NCI-H1694 treated with DMSO at 0.1 percent for 48 hours (cell line): ENCODE measurements at places on chromosomes 5 and 9.

DNA sequence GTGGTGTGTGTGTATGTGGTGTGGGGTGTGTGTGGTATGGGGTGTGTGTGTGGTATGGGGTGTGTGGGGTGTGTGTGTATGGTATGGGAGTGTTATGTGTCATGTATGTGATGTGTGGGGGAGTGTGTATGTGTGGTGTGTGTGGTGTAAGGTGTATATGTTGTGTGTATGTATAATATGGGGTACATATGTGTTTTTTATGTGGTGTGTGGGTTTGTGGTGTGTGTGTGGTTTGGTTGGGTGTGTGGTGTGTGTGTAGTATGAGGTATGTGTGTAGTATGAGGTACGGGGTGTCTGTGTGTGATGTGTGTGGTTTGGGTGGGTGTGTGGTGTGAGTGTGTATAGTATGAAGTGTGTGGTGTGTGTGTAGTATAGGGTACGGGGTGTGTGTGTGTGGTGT is 11.4 kb downstream of the ECSCR start:
- no peak for DNase-seq

DNA sequence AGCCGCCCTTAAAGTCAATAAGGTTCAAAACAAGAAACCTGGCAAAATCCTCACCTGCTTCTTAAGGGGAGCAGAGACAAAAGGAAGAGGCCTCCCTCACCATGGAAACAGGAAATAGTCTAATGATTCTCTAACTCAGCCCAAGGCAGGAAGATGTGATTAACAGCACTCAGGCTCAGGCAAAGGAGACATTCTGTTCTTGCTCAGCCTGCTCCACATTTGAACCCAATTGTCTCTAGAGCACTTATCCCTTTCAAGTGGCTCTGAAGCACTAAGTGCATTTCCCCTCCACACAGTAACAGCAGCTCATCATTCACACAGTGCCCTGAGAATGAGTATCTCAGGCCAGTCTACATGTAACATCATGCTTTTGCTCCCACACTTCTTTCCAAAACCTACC is 72.3 kb downstream of the NIPSNAP3B start:
- DNase-seq: no peak

DNA sequence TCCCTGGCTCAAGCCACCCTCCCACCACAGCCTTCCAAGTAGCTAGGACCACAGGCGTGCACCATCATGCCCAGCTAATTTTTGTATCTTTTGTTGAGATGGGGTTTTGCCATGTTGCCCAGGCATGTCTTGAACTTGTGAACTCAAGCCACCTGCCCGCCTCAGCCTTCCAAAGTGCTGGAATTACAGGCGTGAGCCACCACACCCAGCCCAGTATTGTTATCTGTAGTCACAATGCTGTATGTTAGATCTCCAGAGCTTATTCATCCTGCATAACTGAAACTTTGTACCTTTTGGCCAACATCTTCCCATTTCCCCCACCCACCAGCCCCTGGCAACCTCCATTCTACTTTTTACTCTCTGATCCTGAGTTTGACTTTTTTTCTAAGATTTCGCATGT is 37.5 kb downstream of the CREBRF start:
- no peak for DNase-seq

DNA sequence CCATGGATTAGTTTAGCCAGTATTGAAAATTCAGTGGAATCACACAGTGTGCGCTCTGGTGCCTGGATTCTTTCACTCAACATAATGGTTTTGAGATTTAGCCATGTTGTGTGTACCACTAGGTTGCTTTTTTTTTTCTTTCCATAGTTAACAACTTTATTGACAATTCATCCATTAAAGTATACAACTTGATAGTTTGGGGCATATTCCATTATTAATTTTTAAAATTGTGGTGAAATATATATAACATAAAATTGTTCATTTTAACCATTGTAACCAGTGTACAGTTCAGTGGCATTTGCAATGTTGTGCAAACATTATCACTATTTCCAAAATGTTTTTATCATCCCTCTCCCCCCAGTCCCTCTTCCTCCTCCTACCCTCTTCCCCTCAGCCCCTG is 35.2 kb downstream of the ANKRD33B start:
- no peak for DNase-seq

GRCh38 chr5:125326150-125326510 is 579.7 kb upstream of the ZNF608 start:
- DNase-seq: no peak

- DNase-seq: no peak
These were observed 617.0 kb upstream of the CDH18 start for GRCh38 chr5:20604992-20605391.

GRCh38 chr9:135659252-135659651 is 3.9 kb upstream of the LCN9 start:
- no peak for DNase-seq

- no peak for DNase-seq
These were observed 30.4 kb downstream of the NSUN2 start for GRCh38 chr5:6602441-6602840.

DNA sequence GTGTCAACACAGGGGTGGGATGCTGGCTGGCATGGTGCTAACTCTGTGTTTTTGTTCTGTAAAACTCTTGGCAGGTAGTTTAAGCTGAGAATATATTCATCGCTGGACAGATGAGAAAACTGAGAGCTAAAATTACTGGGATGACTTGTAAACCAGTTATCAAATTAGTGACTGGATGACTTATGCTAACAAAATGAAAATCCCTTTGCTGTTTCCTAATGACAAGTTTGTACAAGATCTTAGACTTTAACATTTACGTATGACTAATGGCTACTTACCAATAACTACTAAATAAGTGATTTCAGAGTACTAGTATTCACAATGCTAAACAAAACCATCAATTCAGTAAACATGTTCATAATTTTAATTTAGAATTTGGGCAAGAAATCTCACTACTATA is 854.8 kb upstream of the ARRDC3 start:
- no peak for DNase-seq

DNA sequence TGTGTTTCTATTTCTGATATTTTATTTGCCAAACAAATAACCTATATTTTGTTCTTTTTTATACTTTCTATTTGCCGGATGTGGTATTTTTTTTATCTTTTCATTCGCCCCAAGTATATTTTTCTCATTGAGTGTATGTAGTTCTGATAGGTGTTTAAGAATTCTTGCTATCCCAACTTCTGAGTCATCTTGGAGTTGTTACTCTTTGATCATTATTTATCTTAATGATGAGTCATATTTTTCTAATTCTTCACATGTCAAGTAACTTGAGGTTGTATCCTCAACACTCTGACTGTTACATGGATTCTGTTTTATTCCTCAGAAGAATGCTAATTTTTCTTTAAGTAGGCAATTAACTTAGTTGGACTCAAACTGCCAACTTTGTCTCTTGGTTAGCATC is 498.1 kb downstream of the TLE1 start:
- no peak for DNase-seq

DNA sequence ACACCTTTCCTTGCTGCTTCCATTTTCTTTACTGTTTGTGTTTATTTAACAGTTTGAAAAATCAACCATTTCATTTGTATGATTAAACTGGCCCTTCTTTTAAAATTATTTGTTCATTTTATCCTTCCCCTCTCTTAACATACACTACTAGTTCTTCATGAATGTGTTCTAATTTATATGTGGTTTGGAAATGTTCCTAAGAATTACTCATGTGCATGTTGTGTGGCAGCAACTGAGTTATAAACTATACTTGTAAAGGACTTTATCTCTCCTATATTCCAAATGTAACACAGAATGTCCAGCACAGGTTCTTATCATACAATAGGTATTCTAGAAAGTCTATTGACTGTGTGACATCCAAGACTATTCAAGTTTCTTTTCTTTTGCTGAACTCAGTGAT is 358.2 kb upstream of the MEF2C start:
- no peak for DNase-seq

GRCh38 chr5:75435096-75435495 is 76.3 kb downstream of the CERT1 start:
- no peak for DNase-seq

DNA sequence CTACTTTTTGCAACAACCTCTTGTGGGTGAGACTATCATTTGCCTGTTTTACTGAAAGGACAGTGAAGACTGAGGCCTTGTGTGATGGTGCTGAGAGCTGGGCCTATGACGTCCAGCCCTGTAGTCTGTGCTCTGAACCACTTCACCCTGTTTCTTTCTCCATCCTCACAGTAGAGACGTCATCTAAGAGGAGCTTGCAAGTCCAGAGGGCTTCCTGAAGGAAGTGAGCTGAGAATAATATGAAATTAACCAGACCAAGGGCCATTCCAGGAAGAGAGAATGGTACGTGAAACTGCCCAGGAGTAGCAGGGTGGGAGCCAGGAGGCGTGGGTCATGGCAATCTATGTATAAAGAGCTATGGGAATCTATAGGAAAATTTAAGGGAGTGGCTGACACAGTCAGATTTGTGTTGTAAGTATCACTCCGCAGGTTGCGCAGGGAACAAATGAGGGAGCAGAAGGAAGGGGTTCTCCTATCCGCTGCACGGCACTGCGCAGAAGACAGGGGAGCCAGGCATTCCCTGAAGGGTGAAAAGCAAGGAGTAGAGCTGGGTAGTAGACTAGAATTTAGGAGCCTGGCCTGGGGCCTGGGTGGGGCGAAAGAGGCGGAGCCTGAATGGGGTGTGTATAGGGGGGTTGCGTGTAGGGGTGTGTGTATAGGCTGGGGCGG is 596 bp upstream of the FGFR4 start:
- no peak for DNase-seq

GRCh38 chr5:72064801-72065570 is 42.3 kb upstream of the MAP1B start:
- peak; percentile 46 for DNase-seq

GRCh38 chr5:58944221-58944620 is 361.3 kb downstream of the RAB3C start:
- DNase-seq: no peak

- DNase-seq: no peak
These were observed 65.3 kb downstream of the NDST1 start for GRCh38 chr5:150573216-150573615.

DNA sequence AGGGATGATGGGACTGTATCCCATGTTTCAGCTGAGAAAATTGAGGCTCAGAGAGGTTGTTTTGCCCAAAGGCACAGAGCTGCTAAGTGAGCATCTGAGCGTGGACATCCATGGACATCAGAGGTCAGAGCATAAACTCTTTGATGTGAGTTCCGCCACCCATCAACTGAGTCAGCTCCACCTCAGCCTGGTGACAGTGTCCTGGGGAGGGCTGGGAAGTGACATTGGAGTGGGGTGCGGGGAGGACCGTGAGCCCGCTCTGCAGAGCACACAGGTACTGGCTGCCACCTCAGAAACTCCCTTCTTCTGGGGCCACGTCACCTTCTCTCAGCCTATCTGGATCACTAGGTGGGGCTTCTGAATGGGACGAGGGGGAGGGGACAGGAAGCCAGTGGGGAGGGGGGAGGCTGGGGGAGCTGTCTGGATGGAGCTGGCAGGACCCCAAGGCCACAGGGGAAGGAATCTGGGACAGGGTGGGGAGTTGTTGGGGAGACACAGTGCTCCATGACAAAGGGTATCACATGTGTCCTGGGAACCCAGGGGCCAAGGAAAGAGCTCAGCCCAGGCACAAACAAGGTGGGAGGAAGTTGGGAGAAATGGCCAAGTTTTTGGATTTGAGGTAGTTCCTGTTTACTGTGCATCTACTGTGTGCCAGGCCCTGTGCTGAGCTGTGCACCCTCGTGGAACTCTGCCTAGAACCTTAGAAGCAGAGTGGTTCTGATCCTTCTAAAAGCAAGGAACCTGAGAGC is 2.5 kb downstream of the LAMC3 start:
- DNase-seq: no peak

DNA sequence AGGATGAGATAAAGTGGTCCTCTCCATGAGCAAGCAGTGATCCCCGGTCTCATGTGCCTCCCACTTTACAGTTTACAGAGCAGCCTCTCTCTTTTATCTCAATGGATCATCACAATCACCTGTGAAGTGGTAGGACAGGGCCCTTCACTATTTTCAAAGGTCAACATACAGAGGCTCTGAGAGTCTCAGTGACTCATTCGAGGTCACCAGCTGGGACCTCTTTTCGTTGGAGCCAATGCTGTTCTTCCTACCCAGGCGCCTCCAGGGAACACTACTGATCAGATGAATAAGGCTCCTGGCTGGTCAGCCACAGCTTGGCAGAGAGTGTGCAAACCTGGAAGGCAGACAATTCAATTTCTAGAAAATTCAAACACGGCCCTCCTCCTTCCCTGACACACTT is 16.6 kb downstream of the GGTA1 start:
- no peak for DNase-seq

DNA sequence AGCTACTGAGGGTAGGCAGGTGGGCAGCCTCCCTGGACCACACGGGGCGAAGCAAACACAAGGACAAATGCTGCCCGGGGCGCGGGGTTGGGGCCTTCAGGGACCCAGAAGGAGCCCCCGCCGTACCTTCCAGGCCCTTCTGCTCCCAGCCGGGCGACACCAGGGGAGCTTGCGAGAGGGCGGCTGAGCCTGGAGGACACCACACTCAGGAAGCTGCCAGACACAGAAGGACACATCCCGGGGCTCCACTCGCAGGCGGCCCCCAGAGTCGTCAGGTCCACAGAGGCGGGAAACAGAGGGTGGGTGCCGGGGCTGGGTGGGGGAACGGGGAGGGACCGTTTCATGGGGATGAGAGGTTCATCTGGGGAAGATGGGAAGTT is 58.5 kb upstream of the UBAC1 start:
- no peak for DNase-seq

GRCh38 chr9:18890372-18890771 is 142.6 kb downstream of the SAXO1 start:
- no peak for DNase-seq
